ENCODE measurements at places on chromosomes 11 and 22. TPM values are rescaled to one million over a fixed set of nuclear protein-coding genes. Genes with fewer than 3 reads are reported as not detected.

CTTN gene
- total RNA-seq, result 45.1 TPM

CD59 gene
- total RNA-seq, result 41.9 TPM

DNA sequence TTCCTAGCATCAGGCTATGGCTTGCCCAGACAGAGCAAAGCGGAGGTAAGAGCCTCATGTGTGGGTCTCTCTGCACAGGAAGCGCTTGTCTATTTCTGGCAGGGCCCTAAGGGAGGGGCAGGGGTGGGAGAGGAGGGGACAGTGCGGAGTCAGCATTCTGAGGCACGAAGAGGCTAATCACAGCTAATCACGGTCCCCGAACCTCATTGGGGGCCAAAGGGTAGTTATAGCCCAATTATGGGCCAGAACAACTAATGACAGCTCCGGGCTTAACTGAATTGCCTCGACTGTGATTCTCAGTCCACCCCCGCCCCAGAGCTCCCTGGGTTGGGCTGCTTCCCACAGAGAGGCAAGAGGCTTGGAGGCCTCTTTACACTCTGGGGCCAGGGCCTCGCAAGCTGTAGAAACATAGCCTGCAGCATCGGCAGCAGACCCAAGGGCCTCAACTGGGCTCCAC is 72.7 kb upstream of the PRDM11 start:
- no peak for DNase-seq

DNA sequence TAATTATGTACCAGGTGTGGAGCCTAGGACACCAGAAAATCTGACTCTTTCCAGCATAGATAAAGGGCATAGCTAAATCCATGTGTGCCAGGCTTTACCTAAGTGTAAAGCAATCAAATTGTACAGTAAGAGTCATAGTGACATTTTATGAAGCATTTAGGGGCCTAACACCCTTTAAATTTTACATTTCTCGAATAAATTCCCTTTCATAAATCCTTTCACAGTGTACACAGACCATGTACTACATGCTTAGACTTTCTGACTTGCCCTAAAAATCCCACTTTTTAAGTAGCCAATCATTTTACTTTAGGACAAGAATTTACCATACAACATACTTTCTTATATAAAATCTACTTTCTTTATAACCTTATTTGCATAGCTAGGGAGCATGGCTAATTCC is 727.6 kb upstream of the LUZP2 start:
- DNase-seq, result no peak

DNA sequence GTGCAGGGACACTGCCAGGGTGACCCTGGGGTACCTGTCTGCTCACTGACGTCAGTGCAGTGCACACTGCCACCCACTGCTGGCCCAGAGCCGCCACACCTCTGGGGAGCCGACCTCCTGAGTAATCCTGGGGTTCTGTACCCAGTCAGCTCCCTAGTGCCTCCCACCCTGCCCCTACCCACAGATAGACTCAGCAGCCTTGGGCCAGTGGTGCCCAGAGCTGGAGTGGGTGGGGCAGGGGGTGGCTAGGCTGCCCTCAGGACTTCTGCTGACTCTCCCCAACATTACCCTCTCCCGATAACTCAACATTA is 5.8 kb downstream of the NRXN2 start:
- no peak for DNase-seq

DNA sequence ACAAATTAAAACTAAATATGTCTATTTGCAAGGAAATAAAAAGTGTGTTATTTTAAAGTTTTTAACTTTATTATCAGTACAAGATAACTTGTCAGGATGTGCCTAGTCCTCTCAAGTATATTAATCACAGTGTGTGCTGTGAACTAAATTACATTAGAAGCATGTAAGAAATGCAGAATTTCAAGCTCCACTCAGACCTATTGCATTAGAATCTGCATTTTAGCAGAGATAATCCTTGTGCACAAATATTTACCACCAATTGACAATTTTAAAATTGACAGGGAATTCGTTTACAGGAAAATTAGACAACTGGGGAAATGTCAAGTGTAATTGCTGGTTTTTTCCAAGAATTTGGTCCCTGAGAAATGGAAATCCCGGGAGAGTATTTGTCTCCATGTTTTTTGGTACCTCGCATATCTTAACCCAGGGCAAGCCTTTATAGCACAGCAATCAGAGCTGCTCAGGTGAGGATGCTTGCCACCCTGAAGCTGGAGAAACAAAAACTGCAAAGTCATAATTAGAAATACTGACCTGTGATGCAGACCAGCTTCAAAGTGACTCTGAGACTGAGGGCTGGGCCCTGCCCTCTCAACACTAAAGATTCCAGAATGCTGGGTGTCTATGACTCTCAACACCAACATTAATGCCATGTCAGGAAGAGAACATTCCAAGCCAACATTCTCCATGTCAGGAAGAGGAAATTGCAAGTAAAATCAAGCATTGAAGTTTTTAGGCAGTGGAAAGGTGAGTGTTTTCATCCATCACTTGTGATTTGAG is at the start of gene OR8G1:
TSS of gene OR8G1 (plus strand) at position 475 of the 777 bp plus-strand sequence. CDS start 8,581 bp downstream, outside the sequence.
- DNase-seq, result no peak

Data from activated naive CD4-positive, alpha-beta T cell treated with anti-CD3 and anti-CD28 coated beads, Interleukin-2, amount 50 U/mL, for 72 hours (primary cell).